8988T (cell line): ENCODE measurements at places on chromosomes 3 and 15.

DNA sequence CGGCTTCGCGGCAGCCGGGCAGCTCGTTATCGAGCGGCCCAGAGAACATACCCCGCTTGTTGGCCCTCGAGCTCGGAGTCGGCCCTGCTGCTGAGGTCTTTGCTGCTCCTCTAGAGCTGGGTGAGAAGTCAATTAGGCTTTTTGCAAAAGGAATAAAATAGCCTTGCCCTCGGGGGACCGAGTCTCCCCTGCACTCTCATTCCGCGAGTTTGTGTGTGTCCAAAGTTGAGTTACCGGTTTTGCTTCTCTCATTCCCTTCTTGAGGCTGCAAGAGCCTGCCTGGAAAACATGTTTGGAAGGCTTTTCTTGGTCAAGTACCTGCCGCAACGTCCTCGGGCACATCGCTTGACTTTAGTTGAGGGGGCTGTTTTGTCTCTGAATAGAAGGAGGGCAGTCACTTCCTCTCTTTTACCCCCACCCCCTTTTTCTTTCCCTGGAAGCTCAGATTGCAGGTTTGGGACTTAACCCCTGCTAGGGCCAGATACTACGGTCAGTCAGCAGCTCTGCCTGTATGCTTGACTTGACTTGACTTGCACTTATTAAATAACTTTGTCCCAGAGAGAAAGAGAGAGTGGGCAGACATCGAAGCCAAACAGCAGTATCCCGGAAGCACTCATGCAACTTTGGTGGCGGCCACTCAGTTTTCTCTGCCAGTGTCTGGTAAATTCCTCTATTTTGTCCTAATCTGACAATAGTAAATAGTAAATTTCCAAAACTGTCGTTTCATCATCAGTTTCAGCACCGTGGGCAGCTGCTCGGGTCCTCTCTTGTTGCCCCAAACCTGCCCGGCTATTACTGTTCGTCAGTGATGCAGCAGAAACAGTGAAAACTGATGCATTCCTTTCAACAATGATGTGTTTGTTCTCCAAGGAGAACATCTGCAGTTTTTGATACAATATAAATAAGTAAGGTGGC, 609 bp downstream of the RNF13 start:
- no peak for DNase-seq

- no peak for DNase-seq
Observed at GRCh38 chr15:69568173-69569009, 115.8 kb downstream of the RPLP1 start.

DNA sequence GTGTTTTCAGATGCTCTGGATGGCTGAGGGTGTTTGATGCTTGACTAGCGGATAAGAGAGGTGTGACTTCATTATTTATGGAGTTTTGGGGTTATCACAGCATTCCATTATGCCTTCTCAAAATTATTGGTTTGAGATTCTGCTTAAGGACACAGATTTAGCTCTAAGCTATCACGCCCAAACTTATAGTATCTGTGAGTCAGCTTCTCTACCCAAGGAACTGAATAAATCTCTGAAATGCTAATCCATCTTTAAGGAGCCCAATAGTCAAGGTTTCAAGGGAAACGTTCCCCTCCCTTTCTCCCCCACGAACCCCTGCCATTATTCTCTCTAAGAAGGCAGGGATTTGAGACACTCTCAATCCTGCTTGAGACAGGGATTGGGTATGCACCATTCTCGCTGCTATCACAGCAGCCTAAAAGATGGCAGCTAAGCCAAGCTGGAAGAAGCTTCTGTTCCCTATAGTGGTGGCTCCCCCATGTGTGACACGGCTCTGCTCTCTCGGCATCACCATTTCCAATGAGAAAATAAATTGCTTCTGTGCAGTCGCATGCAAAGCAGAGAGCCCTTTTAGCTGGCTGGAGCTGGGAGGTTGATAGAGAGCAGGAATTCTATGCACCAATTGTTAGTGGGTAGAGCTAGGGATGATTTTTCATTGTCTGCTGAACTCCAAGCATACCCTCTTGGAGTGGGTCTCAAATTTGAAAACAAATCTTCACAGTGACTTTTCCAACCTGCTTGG, 151.1 kb downstream of the IL20RB start:
- no peak for DNase-seq

GRCh38 chr3:137420198-137420995, 343.7 kb upstream of the SOX14 start:
- no peak for DNase-seq

- no peak for DNase-seq
Observed at GRCh38 chr3:53836084-53836872, 9.9 kb downstream of the CHDH start.

- DNase-seq: no peak
Observed at GRCh38 chr15:90075420-90076289, 26.6 kb downstream of the IDH2 start.

GRCh38 chr15:97683831-97684230, 276.7 kb upstream of the ARRDC4 start:
- no peak for DNase-seq

DNA sequence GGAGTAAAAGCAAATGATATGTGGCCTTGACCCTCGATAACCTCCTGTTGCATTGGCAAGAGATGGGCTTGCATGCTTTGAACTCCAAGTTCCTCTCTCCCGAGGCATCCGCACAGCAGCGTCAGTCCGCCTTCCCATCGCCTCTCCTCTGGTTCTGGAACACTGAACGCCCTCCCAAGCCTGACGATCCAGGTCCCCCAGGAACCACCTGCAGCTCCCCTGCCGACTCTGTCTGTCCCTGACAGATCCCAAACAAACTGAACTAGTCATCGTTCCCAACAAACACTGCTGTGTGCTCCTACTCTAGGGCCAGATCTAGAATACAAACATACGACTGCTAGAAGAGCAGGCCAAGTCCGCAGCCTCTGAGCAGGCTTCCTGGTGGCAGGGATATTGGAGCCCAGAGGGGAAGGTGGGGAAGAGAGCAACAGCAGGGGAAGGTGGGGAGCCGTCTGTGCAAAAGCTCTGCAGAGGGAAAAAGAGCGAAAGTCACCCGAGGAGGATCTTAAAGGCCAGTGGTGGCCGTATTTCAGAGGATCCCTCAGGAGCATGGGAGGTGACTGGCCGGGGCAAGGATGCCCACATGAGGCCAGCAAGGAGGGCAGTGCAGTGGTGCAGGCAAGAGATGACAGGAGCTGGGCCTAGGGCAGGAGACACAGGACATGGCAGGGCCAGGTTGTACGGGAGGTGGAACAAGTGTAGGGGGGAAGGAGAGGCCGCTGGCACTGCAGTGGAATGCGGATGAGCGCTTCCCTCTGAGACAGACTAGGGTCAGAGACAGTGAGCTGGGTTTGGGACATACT, 50.8 kb downstream of the PCSK6 start:
- DNase-seq: no peak

DNA sequence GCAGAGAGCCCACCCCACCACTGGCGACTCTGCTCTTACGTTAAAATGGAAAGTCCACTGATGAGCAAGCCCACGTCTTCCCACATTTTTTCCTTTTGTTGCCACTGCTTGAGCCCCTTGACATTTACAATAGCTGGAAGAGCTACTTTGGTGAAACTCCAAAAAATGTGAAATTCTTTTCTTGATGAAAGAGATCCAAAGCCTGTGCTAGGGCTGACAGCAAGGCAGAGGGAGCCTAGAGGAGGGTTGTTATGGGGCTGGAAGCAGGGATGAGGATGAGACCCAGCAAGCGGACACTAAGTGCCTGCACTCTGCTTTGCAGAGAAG, 97.1 kb downstream of the CEMIP start:
- DNase-seq: no peak

GRCh38 chr3:47432673-47433072, 43.1 kb downstream of the SCAP start:
- no peak for DNase-seq

- DNase-seq: no peak
Observed at GRCh38 chr3:148042663-148043445, 633.7 kb downstream of the ZIC1 start.

DNA sequence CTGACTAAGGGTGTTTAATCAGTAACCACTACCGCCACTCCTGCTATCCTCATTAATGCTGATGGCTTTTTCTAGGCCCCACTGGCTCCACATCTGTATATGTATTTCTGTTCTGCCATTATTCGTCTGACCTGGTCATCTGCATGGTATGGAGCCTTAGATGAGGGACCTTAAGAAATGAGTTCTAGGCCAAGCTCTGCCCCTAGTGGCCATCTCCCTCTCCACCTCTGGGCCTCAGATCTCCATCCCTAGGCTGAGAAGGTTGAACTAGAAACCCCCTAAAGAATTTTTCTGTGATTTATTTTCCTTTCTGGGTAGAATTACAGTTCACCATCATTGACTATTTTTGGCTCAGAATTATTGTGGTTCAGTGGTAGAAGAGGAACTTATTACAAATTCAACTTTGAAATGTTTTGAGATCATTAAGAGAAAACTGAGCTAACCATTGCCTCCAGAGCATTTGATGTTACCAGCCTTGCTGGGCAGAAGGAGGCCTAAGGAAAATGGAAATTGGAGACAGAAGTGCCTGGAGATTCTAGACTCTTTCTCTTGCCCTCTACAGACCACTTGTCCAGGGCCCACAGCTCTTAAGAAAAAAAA, 325.2 kb upstream of the NR2E3 start:
- no peak for DNase-seq
